ENCODE measurements at places on chromosomes 7 and 10. TPM values are rescaled to one million over a fixed set of nuclear protein-coding genes. Genes with fewer than 3 reads are reported as not detected.

JAKMIP3 gene
- 0.84 TPM for total RNA-seq

FAM25A gene
- total RNA-seq: not detected

CSTF2T gene
- total RNA-seq: 32.4 TPM

FAM204A gene
- 35.1 TPM for total RNA-seq

HACD1 gene
- total RNA-seq: 30.8 TPM

GRCh38 chr10:92991513-92991912 is 69.1 kb upstream of the CYP26C1 start:
- no peak for DNase-seq

DNA sequence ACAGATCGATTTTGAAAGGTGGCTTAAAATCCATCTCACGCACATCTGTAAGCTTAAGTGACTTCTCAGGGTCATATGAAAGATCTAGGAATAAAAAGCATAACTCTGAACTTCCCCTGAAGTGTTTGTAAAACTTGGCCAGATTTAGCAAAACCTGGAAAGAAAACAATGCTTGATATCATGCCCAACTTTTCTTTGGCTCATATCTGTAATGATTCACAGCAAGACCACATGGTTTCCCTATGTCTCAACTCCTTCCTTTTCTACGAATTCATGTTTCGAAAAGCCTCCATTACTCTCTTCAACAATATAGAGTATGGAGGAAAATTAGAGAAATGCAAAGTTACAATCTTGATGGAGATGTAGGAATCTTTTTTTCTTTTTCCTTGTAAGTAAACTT is 20.1 kb upstream of the CABCOCO1 start:
- DNase-seq: no peak

DNA sequence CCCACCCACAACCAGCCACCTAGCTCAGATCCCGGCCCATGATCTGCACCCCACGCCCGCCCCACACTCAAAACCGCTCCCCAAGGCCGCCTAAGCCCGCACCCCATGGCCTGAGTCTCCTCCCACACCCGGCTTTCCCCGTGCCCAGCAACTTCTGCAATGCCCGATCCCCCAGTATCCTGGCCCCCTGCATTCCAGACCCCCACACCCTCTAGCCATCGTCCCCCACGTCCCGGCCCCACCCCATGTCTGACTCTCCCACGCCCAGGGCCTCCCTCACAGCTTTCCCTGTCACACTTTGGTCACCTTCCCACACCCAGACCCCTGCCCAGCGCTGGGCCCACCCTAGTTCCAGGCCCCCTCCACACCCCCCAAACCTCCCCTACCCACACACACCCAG is 20.1 kb upstream of the FXYD4 start:
- no peak for DNase-seq

DNA sequence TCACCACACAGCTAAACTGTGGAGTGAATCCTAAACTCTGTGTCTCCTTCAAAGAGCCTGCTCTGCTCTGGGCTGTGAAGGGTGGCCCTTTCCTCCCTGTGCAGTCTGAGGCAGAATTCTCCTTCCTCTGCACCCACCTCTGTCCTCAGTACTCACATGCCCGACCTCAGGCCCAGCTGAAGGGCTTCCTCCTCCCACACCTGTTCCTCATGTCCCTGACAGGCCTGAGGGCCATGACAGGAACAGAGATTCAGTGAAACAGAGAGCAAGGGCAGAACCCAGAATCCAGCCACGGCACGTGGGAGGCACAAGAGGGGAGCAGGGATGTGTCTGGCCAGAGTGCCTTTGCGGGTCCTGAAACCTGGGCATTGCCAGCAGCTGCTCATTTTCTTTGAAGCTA is 13.9 kb downstream of the CREB3L2 start:
- DNase-seq: no peak

GRCh38 chr10:24009115-24009514 is 199.8 kb upstream of the KIAA1217 start:
- DNase-seq: no peak

- DNase-seq: no peak
These were observed 11.1 kb upstream of the SDK1 start for GRCh38 chr7:3289996-3290395.

DNA sequence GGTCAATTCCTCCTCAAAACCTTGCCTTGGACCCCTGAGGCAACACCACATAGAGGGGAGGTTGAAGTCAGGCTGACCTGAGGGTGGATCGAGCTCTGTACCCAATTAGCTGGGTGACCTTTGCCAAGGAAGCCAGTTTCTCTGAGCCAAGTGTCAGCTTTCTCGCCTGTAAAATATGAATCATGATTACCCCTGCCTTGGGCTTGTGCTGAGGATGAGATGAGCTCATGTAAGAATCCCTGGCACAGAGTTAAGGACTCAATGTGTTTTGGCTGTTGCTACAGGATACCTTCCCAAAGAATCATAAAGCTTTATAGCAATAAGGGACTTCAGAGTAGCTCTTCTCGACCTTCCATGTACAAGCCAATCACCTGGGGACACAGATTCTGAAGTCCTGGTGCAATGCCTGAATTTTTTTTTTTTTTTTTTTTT is 43.5 kb upstream of the CACUL1 start:
- DNase-seq: no peak

GRCh38 chr7:114242992-114243507 is 171.6 kb upstream of the FOXP2 start:
- DNase-seq: no peak

- DNase-seq: no peak
These were observed 25.0 kb upstream of the TMEM273 start for GRCh38 chr10:49213211-49213610.

DNA sequence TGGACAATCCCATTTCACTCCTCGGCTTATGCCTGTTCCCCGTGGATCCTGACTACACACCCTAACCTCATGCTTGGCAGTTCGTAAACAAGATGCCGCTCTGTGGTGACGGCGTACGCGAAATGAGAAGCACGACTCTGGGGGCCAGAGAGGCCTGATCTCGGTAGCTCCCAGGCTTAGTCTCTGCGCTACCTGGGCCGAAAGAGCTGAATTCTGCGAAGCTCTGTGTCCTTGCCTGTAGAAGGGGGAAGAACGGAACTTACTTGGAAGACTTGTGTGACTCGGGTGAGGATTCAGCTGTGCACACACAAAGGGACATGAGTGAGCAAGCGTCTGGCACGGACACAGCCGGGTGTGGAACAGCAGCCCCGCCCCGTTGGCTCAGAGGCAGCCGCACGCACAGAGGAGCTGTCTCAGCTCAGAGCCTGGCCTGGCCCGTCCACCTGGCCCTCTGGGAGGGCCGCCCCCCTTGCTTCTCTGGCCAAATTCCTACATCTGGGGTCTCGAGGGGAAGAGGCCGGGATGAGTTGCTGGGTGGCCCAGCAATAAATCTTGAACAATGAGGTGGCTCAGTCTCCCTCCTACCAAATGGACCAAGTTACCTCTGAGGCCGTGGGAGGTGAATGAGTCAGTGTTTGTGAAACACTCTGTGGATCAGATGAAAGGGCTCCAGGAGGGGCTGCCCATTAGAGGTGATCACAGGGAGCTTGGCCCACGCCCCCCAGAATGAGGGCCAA is 83.8 kb downstream of the PDGFA start:
- no peak for DNase-seq

- no peak for DNase-seq
These were observed 313.8 kb downstream of the FRMD4A start for GRCh38 chr10:14016931-14017333.

DNA sequence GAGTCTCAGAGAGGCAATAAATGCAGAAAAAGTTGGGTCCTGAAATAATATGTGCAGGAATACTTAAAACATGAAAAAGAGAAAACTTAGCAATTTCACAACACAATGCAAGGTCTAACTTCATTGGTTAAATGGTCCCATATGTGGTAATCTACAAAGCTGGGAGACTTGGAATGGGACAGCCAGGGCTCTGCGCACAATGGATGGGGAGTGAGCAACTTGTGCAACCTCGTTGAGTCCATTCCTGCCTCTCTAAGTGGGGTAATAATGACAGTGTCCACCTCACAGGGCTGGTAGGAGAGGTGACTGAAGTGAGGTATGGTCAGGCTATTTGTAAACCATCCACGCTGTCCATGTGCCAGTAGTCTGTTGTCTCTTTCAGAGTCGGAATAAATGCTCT is 11.8 kb upstream of the EMX2 start:
- no peak for DNase-seq

Measured in H1 (cell line).